CD14-positive monocyte (primary cell): ENCODE measurements at places on chromosomes 7 and 10.

GRCh38 chr10:94199565-94199964, 163.2 kb downstream of the NOC3L start:
- DNase-seq: no peak

DNA sequence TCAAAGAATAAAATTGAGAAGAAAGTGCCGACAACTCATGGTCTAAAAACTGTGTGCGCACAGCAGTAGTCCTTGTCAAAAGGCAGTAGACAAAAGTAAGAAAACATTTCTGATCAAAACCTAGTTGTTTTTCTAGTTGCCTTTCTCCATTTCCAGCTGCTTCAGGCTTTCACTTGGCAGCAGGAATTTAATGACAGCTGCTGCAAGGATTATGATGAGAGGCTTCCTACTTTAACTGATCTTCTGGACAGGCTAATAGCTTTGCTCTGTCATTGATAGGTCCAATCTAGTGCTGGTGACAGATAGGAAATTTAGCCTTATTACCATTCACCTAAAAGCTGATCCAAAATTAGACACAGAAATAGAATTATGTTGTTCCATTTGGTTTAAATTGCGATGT, 110.7 kb upstream of the SEMA3C start:
- DNase-seq: no peak

DNA sequence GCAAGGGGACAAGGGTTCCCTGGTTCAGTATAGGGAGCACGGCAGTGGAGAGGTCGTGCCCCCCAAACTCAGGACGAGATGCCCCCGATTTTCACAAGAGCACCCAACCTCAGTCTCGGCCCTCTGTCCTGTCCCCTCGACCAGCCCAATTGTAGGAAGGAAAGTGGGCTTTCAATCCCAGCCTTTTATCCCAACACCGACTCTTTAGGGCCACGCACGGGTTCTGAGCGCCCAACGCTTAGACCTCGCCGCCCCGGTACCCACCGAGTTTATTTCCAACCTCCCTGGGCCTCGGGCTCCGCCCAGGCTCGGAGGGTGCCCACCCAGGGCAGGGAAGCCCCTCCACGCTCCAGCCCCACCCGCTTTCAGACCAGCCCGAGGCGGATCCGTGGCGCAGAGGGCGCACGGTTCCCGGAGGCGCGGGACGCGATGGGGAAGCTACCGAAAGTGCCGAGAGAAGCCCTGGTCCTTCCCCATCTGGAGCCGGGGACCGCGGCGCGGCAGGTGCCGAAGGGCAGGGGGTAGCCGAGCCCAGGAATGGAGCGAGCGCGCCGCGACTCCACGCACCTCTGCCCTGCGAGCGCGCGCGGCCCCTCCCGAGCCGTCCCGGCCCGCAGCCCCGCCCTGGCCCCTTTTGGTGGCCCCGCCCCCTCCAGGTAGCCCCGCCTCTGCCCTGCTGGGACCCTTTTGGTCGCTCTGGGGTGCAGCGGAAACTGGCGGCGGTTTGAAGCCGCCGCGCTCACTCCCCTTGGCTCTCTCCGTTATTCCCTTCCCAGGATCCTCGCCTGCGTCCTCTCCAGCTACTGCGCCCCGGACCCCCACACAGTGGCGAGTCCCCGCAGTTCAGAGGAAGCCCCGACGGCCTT, 20.4 kb downstream of the GRID2IP start:
- no peak for DNase-seq

DNA sequence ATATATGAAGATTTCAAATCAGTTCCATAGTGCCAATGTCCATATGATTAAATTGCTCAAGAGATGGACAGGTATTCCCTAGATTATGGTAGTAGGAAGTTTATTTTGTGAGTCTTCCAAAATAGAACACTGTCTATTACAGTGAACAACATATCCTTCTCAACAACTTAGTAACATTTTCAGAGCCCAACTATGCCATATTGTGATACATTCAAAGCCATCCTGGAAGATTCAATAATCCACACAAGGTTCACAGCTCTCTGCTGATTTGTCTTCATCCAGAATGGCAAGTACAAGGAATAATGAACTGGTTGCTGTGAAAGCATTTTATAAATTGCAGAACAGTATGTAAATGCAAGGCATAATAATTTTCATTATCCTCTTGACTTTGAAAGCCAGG, 213.9 kb downstream of the CHRM2 start:
- no peak for DNase-seq
